ENCODE measurements at places on chromosomes 5 and 9.

DNA sequence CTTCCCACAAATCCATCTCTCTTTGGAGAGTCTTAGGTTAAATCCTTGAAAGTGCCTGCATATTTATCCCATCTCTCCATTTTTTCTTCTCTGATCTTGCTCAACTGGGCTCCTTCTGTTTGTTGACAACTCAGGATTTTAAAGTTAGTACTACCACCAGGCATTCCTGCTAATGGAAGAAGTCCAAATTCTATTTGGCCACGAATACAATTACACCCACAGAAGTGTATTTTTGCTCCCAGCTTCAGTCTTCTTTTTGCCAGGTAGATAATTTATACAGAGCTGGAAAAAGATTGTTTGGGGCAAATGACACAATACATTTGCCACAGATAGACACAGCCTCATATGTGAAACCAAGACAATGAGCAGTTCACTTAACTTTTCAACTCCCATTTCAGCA lies 74.8 kb downstream of the CETN3 start:
- no peak for DNase-seq

DNA sequence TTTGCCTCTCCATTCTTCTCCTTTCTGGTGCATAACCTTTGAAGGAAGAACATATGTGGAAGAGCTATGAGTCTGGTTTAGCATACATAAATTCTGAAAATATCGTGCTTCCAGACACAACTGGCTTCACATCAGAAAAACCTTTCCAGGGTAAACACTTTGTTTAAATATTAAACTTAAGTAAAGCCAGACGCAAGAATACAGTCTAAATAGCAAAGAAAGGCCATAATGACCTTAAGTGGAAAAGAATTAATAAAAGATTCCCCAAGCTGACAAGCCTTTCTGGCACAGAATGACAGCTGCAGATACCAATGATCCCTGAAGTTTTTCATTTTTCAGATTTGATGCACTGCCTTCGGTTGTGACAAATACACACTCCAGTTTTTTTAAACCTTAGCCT lies 13.5 kb upstream of the TSSK1B start:
- DNase-seq: no peak

DNA sequence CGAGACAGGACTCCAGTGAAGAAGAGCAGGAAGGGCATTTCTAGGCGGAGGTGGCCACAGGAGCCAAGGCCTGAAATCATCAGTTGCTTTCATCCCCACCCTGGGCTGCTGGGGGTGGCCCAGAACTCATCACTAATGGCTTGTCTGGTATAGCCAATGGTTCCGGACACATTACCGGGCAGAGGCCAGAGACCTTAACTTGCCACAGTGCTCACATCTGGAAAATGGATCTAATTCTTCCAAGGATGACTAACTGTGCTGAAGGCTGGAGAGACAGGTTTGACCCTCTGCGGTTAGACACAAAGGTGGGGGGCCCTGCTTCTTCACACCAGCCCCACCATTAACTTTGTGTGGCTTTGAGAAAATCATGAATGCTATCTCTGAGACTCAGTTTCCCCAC lies 6.2 kb upstream of the COL27A1 start:
- DNase-seq: no peak

DNA sequence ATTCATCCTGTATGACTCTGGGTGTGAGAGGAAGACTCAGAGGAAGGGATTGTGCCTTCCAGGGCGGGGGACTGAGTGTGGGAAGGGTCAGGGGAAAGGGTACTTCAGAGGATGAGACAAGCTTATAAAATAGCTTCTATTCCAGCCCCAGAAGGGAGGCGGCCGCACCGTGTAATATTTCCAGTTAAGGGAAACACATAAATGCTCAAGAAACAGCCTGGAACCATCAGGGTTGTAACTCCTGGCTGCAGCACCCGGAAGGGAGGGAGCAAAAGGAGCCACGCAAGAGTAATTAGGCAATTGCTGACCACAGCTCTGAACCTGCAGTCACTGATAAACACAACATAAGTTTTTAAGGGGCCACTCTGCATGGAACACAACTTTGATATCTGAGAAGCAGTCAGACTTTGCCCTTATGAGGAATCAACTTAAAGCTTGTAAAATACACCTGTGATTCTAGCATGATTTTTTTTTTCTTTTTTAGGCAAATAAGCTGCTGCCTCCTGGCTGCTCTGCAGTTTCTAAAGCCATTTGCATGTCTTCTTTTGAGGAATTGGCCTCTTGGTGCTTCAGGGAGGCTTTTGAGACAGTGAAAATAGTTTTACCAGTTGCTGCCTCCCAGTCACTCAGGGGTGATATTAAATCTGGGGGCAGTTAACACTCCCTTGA lies 382.7 kb downstream of the ENC1 start:
- DNase-seq: no peak

- DNase-seq: no peak
Observed at GRCh38 chr9:112624711-112625707, 92.9 kb downstream of the INIP start.

DNA sequence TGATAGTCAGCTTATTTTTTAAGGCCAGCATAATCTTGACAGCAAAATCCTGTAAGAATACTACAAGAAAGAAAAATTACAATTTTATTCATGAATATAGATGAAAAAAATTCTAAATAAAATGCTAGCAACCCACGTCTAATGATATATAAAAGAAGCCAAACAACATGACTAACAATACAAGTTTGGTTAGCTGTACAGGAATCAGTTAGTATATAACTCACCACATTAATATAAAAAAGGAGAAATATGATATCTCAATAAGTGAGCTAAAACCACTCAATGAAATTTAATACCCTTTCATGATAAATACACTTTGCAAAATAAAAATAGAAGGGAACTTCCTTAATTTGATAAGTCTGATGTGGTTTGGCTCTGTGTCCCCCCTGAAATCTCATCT lies 139.7 kb upstream of the MAN2A1 start:
- no peak for DNase-seq

DNA sequence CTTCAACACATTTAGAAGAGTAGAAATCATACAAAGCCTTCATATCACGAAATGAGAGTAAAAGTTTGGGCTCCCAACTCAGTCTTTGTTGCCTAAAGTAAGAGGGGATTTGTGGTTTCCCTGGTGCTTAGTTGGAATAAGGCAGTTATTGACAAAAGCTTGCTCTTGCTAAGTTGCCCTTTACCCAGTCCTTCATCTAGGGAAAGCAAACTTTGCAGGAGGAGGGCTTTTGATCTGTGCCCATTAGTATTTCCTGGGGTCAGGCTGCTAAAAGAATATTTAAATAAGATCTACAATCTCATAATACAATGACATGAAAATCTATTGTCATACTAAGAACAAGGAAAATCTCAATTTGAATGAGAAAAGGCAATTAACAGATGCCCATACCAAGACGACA lies 84.1 kb upstream of the ACO1 start:
- no peak for DNase-seq

- no peak for DNase-seq
Observed at GRCh38 chr5:35822511-35822910, 34.2 kb upstream of the IL7R start.

DNA sequence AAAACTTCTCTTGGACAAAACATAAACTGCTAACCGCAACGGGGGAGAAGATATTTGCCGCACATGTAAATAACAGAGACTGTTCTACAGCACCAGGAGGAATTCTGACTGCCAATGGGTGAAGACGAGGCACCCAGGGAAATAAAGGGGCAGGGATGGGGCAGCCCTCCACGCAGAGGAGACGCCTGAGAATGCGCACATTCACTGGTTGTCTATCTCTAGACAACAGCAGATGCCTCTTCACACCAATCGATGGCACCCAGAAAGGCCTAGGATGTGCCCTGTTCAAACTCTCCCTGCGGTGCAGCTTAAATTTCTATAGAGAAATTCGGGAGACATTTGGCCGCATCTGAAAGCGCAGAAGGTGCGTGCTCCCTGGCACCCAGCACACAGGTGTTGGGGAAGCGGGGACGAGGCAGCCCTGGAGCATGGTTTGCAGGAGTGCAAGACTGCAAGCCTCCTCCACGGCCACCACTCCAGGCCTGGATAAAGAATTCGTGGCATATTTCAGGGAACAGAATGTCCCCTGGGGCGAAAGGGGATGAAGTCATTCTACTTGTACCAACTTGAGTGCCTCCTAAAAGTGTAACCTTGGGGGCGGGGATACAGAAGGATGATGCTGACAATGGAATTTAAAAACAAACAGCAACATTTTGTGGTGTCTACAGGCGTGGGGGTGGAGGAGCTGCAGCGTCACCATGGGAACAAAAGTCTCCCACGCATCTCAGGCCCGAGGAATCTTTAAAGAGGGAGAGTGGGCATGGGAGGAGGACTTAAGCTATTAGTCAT lies 6.3 kb upstream of the IRX2 start:
- DNase-seq: no peak

- DNase-seq: no peak
Observed at GRCh38 chr9:80555782-80556325, 984.1 kb downstream of the TLE4 start.

GRCh38 chr5:141636106-141636412 lies 590 bp downstream of the HDAC3 start:
- no peak for DNase-seq

GRCh38 chr9:28899926-28900325 lies 1326.6 kb upstream of the C9orf72 start:
- DNase-seq: no peak

DNA sequence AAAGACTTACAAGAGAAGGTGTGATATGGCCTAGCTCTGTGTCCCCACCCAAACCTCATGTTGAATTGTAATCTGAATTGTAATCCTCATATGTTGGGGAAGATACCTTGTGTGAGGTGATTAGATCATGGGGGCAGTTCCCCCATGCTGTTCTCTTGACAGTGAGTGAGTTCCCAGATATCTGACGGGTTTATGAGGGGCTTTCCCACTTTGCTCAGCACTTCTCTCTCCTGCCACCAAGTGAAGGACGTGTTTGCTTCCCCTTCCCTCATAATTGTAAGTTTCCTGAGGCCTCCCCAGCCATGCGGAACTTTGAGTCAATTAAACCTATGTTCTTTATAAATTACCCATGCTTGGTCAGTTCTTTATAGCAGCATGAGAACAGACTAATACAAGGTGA lies 49.0 kb downstream of the CDO1 start:
- DNase-seq: no peak

- no peak for DNase-seq
Observed at GRCh38 chr9:529731-530130, 311.8 kb upstream of the DMRT1 start.

GRCh38 chr5:32207355-32207634 lies 33.2 kb upstream of the GOLPH3 start:
- no peak for DNase-seq

DNA sequence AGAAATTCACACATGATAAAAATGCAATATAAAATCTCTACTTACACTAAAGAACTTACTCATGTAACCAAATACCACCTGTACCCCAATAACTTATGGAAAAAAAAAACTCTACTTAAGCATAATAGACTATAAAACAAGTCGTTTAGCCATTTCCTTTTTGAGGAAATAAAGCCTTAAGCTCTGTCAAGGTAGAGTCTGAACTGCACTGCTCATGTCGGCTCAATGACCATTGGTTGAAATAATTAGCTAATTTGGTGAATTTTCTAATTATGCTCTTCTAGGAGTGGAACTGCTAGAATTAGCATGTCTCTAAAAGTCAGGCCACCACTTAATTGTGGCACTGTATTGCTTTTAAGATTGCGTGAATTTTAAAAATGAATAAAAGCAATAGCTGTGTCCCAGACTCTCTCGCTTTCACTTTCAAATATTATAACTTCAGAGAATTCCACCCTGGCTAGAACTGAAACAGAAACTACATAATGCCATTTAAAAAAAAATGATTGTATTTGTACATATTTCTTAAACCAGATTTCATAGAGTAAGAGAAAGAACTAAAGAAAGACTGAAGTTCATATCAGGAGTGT lies 113.0 kb upstream of the PCA3 start:
- DNase-seq: no peak

DNA sequence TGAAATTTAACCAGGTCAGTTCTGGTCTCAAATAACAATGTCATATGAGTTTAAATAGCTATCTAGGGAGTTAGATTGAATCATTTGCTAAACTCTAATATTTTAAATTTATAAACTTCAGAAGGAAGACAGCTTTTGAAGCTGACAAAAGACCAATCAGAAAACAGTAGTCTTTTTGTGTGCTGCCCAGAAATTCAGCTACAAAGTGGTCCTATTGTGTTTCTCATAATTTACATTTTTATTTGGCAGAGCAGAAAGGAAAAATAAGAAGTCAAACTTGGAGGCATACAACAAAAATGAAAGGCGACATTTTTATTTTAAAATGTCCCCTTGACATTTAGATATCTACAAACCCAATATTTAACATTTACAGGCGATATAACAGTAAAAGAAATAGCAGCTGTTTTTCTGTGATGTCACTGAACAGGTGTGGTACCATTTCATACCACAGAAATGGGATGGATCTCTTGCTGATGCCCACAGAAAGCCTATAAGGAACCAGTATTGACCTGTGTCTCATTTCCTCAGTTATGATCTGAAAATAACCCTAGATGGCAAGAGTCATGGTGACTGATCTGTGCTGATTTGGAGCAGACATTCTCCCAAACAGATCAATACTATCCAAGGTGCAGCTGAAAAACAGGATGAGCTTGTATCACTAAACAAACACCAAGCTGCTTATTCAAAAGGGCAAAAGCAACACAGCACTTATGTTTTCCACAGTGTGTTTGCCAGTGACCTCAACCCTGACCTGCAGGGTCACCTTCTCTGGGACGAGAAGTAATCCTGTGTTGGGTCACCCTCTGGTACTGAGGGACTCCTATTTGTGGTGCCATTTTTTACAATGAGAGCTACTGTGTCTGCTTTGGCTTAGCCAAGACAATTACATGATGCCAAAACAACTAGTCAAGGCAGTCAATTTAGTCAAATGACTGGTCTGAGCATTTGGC lies 3.6 kb upstream of the FST start:
- DNase-seq: no peak

- no peak for DNase-seq
Observed at GRCh38 chr5:159805021-159805420, 111.3 kb upstream of the ADRA1B start.

DNA sequence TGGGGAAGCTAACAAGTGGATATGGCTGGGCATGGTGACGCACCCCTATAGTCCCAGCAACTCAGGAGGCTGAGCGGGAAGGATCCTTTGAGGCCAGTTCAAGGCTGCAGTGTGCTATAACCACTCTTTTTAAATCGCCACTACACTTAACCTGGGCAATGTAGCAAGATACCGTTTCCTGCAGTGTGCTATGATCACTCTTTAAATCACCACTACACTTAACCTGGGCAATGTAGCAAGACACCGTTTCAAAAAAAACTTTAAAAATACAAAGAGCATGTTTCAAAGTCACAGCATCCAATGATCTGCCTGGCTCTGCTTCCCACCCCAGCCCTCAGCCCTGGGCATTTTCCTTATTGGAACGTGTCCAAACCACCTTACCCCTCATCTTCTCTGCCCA lies 14.5 kb downstream of the GRHPR start:
- no peak for DNase-seq

- no peak for DNase-seq
Observed at GRCh38 chr5:110545716-110546115, 180.8 kb downstream of the TMEM232 start.

- DNase-seq: no peak
Observed at GRCh38 chr5:55568654-55569512, 34.1 kb upstream of the PLPP1 start.

DNA sequence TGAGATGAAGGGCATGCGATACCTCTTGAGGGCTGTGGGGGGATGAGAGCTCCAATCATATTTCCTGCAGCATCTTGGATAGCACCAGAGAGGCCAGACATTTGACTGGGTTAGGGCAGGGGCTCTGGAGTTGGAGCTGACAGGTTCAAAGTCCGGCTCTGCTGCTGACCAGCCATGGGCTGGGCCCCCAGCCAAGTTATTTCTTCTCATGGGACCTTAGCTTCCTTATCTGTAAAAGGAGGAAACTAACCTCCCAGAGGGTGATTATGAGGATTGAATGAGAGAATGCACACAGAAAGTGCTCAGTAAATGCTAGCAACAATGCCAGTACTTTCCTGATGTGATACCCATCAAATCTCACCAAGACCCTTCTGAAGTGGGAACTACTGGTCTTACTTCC lies 65.2 kb upstream of the SLC25A51 start:
- no peak for DNase-seq
